ENCODE measurements at places on chromosomes 5 and 9. TPM values are rescaled to one million over a fixed set of nuclear protein-coding genes. Genes with fewer than 3 reads are reported as not detected.

- no peak for DNase-seq
These were observed 481.6 kb upstream of the KIF2A start for GRCh38 chr5:61824396-61824795.

GRCh38 chr5:1281038-1281882 is 13.6 kb downstream of the TERT start:
- no peak for DNase-seq

- no peak for DNase-seq
These were observed 101.9 kb downstream of the NFIB start for GRCh38 chr9:14212077-14212476.

Gene GMCL2
- not detected for total RNA-seq

Gene SLF1
- total RNA-seq = 5.7 TPM

Data from lung microvascular endothelial cell (primary cell).